ENCODE measurements at places on chromosomes 3 and 15. TPM values are rescaled to one million over a fixed set of nuclear protein-coding genes. Genes with fewer than 3 reads are reported as not detected.

- DNase-seq: no peak
These were observed 334.8 kb downstream of the NAALADL2 start for GRCh38 chr3:175193815-175194518.

DNA sequence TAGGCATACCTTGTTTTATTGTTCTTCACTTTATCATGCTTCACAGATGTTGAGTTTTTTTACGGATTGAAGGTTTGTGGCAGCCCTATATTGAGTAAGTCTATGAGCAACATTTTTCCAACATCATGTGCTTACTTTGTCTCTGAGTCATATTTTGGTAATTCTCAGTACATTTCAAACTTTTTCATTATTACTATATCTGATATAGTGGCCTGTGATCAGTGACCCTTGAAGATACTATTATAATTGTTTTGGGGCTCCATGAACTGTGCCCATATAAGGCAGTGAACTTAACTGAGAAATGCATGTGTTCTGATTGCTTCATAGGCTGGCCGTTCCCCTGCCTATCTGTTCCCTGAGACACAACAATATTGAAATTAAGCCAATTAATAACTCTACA is 42.8 kb upstream of the NSMCE3 start:
- no peak for DNase-seq

GRCh38 chr3:13215940-13216546 is 142.8 kb upstream of the IQSEC1 start:
- no peak for DNase-seq

The PLSCR5 gene
- total RNA-seq: not detected

The SLC27A2 gene
- 0.36 TPM for total RNA-seq

The CYP1A2 gene
- total RNA-seq: not detected

The PLXNA1 gene
- 35.9 TPM for total RNA-seq

The APOD gene
- total RNA-seq: 6,445 TPM
